H4 (cell line): ENCODE measurements at places on chromosomes 12 and 14. TPM values are rescaled to one million over a fixed set of nuclear protein-coding genes. Genes with fewer than 3 reads are reported as not detected.
A peak's percentile ranks its signal among the peaks of the same experiment; 100 is the strongest.

NKX2-1 gene
- 0.06 and 0.62 TPM in 2 replicates for total RNA-seq

PIWIL1 gene
- 0.06 and 0.08 TPM in 2 replicates for total RNA-seq

GPR65 gene
- total RNA-seq, result not detected in 2 replicates

ENDOU gene
- not detected in 2 replicates for total RNA-seq

DNA sequence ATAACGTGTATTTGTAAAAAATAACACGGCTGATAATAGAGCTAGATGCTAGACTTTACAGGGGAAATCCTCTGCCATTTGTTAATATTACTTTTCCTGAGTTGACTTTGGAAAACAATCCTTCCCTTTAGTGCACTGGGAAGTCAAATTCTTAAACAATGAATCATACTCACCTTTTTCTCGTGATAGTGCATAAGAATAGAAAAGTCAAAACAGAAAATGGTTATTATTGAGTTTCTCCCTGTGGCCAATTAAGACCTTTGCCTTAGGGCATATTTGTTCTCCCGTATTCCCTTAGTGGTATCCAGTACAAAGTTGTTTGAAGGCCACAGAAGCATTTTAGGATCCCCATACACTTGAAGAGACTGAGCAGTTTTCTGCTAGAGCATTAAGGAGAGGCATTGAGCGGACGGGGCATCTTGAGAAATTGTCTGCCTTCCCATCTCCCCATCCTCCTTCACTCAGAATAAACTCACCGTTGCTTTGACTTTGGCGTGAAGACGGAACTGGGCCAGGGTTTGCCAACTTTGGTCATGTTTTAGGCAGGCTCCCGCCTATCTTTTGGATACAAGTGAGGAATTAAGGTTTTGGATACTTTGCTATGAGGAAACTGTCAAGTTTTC, 171.3 kb downstream of the TMTC2 start:
- DNase-seq, result no peak

ACSS3 gene
- total RNA-seq, result 9.4 and 12.4 TPM in 2 replicates

DNA sequence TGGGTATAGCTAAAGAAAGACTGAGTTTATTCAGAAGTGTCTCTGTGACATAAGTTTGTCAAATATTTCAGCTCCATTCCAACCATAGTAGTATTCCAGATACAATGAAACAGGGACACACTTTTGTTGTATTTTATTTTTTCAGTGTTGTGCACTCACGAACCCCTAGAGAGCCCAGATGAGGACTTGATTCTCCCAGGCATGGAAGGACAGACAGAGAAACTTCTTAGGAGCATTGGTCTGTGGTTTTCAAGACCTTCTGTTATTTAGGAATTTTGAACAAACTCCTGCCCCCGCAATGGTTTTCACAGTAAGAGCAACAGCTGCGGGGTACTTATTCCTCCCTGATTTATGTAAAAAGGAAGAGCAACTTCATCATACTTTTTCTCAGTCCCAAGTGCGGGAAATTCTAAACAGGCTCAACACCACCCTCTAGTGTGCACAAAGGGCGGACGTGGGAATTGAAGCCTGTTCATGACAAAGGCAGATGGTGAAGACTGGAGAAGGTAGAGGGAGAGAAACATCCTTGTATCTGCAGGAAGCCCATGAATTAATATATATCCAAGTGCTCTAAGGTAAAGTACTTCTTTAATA, 147.6 kb downstream of the PAH start:
- peak; percentile 48 for DNase-seq

LRR1 gene
- 34.7 and 53.2 TPM in 2 replicates for total RNA-seq

- peak; percentile 58 for DNase-seq
Observed at GRCh38 chr12:22312336-22312735, 22.2 kb downstream of the ST8SIA1 start.

GRCh38 chr14:62896932-62897456, 148.3 kb downstream of the KCNH5 start:
- no peak for DNase-seq
